Fibroblast of skin of abdomen (primary cell): ENCODE measurements at places on chromosomes 6 and 20.

DNA sequence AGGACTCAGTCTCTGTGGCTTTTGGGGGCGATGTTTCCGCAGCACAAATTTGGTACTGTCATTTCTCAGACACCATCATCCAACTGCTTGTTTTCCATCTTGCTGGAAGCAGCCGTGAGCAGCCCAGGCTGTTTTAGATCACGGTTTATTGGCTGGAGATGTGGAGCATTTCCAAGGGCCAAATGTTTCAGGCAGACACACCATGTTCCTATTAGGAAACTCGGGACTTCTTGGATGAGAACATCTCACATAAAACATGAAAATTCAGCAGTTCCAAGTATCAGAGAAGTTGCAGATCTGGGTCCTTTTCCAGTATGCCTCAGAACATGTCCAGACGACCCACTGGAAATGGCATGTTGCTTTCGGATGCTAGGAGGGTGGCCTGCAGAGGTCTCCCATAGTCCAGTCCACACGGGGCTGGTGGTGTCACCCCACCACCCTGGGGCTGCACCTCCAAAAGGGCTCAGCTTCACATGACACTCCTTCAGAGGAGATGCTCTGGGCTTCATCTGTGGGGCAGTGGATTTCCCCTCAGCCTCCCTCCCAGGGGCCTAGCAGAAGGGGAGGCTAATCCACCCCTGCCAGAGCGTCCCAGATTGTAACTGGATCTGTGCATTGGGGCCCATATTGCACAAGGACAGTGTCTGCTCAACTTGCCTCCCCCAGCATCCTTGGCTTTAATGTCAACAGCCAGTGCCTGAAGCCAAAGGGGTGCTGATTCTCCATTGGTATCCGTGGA, 176.3 kb downstream of the SCP2D1 start:
- DNase-seq, result no peak

DNA sequence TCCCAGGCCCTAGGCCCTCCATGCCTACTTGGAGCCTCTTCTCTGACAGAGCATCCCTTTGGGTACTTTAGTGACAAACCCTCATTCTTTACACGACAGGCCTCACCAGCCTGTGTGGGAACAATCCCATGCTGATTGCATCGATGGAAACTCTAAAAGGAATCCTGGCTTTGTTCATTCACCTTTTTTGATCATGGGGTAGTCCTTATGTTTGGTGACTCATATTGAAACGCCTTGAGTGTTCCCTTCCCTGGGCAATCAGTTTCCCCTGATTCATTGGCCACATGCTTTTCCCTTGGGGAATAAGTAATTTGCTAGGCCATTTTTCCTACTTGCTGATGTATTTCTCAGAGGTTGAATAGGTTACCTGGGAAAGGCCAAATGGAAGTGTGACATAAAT, 14.7 kb upstream of the TNFAIP3 start:
- DNase-seq, result peak; percentile 48

DNA sequence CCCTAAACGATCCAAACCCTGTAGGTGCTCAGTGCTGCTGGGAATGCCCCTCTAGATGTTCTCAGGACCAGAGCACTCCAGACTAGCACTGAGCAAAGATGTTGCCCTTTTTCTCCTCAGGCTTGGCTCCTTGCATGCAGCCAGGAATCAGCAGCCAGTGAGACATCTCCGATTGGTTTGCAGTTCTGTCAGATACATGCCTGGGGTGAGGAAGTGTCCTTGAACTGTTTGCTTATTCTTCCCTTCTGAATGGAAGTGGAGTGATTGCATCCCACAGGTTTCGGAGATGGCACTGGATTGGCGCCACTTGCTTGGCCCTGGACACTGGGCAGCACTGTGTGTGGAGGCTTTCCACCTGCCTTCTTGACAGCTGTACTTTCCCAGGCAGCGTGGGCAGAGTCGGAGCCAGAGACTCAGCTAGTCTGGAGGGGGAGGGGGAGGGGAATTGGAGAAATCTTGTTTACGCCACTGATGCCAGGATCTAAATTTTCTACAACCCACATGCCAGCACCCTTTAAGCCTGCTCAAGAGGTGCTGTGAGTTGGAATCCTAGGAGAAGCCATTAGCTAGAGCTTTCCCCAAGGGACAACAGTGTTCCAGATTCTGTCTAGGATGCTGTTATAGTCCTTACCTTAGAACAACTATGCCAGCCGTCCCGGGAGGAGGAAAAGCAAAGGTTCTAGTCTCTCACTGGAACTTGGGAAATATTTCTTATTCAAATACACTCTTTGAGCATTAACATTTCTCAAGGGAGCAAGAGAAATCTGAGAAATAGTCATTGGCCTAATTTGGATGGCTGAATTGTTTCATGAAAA, 49.2 kb upstream of the SASH1 start:
- DNase-seq, result no peak

GRCh38 chr6:39792540-39793450, 619 bp downstream of the DAAM2 start:
- DNase-seq, result no peak

DNA sequence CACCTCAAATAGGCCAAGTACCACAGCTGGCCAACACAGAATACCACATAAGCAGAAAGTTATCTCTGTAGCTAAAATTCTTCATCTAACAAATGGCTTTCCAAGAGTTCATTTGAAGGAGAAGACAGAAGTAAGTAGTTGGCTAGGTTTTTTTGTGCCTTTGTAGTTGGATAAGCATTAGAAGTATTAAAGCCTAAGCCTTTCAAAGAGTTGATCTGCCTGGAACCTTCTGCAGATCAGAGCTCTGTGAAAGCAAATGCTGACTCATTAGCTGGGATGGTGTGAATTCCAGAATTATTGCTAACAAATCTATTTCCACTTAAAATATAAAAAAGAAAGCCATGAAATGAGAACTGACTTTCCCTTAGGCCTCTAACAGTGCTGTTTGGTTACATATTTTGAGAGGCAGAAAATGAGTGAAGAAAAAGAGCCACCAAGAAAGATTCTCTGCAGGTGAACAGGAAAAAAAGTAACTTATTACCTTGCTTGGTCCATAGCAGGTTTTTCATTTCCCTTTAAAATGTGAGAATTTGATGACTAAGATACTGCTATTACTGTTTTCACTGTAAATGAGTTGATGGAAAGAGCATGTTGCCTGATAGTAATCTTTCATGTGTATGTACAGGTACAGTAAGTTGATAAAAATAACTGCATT, 763.2 kb upstream of the FLRT3 start:
- DNase-seq, result peak; percentile 45

DNA sequence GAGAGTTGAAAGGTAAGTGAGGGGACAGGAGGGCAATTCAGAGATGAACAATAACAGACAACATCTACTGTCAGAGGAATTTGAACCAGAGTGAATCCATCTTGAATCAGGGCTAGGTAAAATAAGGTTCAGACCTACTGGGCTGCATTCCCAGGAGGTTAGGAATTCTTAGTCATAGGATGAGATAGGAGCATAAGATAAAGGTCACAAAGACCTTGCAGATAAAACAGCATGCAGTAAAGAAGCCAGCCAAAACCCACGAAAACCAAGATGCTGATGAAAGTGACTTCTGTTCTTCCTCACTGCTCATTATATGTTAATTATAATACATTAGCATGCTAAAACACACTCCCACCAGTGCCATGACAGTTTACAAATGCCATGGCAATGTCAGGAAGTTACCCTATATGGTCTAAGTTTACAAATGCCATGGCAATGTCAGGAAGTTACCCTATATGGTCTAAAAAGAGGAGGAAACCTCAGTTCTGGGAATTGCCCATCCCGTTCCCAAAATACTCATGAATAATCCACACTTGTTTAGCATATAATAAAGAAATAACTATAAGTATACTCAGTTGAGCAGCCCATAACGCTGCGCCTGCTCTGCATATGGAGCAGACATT, 248.5 kb downstream of the HAO1 start:
- no peak for DNase-seq

- DNase-seq, result no peak
These were observed 12.1 kb downstream of the NHSL1 start for GRCh38 chr6:138487102-138487604.

- DNase-seq, result peak; percentile 79
These were observed 22.4 kb upstream of the BACH2 start for GRCh38 chr6:90319044-90319443.

GRCh38 chr20:63549679-63550282, 2.2 kb upstream of the SRMS start:
- no peak for DNase-seq

DNA sequence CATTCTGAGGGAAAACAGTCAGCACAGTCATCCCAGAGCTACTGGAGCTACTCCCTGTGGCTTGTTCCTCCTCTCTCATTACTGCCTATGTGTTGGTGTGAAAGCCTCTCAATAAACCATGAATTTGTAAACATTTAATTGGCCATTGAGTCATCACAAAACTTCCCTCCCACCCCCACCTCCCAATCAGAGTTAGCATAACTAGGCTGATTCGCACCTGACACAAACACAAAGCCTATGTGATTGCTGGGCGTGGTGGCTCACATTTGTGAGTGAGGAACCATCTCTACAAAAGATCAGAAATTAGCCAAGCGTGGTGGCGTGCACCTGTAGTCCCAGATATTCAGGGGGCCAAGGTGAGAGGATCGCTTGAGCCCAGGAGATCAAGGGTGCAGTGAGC, 17.1 kb upstream of the SNTA1 start:
- no peak for DNase-seq

DNA sequence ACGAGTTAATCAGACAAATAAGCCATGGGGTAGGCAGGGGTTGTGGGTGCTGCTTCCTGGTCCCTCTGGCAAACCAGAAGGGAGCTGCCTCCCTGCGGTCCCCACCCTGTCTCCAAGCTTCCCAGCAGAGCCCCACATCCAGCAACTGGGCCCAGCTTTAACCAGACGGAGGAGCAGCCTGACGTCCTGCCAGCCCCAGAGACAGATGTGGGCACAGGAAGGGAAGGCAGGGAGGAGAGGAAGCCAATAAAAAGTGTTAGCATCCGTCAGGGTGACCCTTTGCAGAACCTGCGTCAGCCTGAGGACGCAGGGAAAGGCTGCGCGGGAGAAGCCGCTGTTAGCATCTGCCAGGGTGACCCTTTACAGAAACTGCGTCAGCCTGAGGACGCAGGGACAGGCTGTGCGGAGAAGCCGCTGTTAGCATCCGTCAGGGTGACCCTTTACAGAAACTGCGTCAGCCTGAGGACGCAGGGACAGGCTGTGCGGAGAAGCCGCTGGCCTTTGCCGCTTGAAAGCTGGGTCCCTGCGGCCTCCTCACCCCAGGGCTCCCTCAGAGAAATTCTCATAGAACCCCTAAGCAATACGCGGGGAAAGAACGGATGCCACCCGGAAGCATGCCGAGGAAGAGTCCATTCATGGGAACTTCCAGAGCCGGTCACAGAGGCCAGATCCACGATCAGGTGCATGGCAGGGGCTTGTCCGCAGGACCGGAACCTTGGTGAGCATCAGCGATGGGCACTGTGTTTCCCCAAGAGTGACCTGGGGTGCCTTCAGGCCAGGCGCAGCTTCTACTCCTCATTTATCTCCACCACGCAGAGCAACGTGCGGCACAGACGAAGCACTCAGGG, 15.9 kb downstream of the DLL1 start:
- no peak for DNase-seq

GRCh38 chr6:77463308-77463860, at the start of gene HTR1B:
Gene HTR1B, minus strand, starts transcription at chr6:77463491. Its CDS starts 88 bp downstream, at chr6:77463403.
- no peak for DNase-seq

DNA sequence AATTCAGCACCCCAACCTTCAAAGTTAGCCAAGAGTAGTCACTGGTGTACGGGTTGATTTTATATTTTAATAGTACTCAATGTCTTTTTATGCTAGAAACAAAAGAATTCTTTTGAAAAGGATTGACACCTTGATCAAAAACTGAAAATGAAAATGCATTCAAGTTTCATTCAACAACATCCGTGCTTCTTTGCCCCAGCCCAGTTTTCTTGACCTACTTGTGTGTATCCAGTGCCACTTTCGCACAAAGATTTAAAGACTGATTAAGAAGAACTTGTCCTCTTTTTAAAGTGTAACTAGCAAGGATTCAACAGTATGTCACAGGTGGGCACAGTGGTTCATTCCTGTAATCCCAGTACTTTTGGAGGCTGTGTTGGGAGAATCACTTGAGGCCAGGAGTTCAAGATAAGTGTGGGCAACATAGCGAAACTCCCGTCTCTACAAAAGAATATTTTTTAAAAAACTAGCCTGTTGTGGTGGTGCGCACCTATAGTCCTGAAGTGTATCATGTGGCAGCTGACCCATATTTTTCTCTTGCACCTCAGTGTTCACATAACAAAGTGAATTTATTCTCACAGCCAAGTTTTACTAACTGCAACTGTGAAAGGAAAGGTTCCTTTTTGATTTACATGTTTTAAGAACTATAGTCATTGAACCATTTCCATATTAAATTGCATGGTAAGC, 22.7 kb upstream of the CD2AP start:
- DNase-seq, result no peak

GRCh38 chr6:125789167-125789566, 1.6 kb upstream of the NCOA7 start:
- no peak for DNase-seq

DNA sequence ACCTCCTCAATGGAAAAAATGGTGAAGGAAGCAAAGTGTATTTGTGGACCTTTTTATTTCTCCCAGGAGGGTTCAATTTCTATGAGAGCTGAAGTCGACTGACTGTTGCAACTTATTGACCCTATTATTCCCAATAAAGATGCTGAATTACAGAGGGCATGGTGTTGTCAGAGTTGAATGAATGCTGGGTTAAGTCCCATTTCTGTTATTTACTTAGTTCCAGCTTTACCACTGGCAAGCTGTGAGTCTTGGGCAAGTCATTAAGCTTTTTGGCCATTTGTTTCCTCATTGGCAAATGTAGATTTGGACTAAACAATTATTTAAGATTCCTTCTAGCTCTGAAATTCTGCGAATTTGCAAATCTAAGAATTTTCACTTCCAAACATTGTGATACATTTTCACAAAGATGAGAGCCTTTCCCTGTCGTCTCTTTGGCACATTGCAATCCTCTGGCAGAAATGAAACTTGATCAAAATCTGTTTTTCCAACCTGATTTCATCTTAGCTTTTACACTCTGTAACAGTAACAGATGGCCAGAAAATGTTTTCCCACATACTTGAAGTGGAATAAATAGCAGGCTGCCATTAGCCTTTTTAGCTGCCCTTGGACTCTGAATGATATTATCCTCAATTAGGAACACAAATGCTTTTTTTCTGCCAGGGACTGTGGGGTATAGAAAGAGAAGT, 21.3 kb downstream of the BLTP3A start:
- DNase-seq, result no peak

GRCh38 chr6:134235937-134236751, 81.8 kb downstream of the SGK1 start:
- peak; percentile 84 for DNase-seq

DNA sequence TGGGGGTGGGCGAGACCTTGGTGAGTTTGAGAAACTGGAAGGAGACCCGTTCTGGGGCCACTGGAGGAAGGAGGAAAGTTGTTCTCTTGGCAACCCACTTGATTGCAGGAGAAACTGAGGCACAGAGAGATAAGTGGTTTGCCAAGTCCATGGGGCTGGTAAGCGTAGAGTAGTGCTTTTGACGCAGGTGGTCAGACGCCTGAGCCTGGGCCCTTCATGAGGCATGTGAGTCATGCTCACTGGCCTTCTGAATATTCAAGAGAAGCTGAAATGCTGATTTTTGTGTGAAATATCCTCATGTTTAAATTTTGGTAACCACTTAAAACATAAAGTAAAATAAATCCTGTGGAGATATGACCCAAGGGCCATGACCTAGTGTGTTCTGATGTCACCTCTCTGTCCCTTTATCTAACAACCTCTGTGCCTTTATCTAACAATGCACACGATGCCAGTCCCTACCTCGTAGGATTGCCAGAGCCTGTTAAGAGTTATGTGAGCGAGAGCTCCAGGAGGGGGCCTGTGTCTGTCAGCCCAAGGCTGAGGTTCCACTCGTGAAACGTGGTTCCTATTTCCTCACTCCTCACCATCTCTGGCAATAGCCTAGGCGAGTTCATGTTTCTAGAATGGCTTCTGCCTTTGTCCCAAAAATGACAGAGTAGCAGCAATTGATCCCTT, 32.8 kb upstream of the PMEPA1 start:
- DNase-seq, result no peak

GRCh38 chr20:38187517-38187916, 22.4 kb upstream of the TGM2 start:
- no peak for DNase-seq
